ENCODE measurements at places on chromosomes 13 and 19.
A peak's percentile ranks its signal among the peaks of the same experiment; 100 is the strongest.

DNA sequence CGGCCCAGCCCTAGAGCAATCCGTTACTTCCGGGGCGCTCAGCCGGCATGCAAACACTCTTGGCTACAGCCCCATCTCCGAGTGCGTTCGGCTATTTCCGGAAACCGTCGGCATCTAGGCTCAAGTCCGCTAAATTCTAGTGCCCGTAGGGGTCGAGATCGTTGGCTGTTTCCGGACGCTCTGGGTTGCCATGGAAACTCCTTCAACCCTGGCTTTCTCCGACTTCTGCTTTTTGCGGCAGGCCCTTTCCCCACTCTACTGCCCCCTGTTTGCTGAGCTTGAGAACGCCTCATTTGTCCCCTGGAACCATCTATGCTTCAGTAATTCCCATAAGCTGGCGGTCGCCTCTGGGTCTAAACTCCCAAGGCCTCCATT, 534 bp upstream of the PIK3R2 start:
- DNase-seq: peak; percentile 97

DNA sequence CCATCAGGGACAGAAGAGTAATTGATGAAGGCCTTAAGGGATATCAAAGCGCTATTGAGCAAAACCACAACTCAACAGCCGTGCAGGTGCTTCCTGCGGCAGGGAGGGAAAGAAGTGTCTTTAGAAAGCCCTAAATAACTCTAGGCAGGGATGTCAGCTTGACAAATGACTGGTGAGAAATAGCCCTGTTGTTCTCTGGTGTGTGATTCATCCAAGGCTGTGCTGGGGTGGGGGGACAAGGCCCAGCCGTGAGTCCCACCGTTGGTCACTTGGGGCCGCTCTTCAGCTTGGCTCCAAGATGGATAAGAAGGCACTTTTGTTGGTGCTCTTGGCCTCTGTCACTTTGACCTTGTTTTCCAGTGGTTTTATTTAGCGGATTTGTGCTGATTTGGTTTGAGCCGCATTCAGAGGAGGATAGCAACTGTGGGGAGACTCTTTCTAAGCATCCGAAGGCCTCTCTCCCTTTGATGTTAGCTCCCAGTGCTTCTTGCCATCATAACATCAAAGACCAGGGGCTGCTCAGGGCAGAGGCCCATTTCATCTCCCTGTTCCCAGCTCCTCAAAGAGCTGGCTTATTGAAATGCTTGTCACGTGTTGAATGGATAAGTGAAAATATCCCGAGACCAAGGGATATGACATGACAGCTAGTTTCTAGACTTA, 130.3 kb upstream of the SERP2 start:
- DNase-seq: peak; percentile 54

DNA sequence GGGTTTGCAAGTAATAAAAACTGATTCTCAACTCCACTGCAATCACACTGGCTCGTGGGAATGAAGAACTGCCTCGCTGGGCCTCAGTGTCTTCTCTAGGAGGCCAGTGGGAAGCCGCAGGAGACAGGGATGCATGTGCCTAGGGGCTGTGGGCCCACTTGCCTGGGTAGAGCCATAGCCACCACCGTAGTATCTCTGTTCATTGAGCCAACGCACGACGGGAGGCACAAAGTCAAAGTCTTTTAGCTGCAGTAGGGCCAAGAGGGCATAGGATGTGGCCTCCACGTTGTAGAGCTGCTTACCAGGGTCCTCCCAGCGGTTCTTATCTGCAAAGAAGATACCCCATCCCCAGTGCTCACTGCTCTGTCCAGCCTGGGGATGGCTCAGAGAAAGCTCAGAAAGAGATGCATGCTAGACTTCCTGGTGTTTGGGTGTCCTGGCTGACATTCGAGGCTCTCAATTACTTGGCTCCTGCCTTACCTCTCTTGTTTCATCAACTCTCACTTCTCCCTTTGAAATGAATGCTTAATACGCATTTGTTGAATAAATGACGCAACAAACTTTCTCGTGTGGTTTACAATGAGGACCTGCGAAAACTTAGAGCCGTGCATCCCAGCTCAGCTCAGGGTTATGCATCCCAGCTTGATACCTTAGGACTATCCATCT, 16.1 kb upstream of the TNFSF14 start:
- DNase-seq: no peak

- DNase-seq: no peak
These were observed 104.8 kb upstream of the MIR17HG start for GRCh38 chr13:91242652-91243051.

GRCh38 chr13:69955271-69955670, 152.4 kb upstream of the ATXN8OS start:
- DNase-seq: no peak

GRCh38 chr13:45889590-45890243, 38.2 kb upstream of the SIAH3 start:
- no peak for DNase-seq

GRCh38 chr19:3343619-3344502, 22.5 kb upstream of the NFIC start:
- no peak for DNase-seq

GRCh38 chr19:38666663-38667511, 19.4 kb downstream of the ACTN4 start:
- no peak for DNase-seq

- no peak for DNase-seq
These were observed 999.1 kb upstream of the ATXN8OS start for GRCh38 chr13:69108486-69108885.
